Stimulated activated CD4-positive, alpha-beta T cell treated with anti-CD3 and anti-CD28 coated beads, Interleukin-1b, Interleukin-23, amount 100 ng/mL, for 4 hours (primary cell): ENCODE measurements at places on chromosomes 16 and 17.

DNA sequence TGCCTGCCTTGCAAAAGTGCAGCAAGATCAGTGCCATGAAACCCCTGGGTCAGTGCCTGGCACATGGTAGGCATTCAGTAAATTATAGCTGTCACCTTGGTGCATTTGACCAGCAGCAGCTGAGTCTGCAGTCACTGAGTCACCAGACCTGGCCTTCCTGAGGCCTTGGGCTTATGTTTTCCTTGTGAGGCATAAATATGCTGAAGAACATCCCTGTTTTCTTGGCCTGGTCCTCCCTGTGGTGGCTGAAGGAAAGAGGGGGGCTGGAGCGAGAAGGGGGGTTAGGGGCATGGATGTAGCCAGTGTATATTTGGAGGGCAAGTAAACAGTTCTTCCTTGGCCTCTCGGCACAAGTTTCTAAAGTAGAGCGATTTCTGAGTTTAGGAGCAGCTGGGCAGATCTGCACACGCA is 26.5 kb downstream of the EPN2 start:
- no peak for DNase-seq

DNA sequence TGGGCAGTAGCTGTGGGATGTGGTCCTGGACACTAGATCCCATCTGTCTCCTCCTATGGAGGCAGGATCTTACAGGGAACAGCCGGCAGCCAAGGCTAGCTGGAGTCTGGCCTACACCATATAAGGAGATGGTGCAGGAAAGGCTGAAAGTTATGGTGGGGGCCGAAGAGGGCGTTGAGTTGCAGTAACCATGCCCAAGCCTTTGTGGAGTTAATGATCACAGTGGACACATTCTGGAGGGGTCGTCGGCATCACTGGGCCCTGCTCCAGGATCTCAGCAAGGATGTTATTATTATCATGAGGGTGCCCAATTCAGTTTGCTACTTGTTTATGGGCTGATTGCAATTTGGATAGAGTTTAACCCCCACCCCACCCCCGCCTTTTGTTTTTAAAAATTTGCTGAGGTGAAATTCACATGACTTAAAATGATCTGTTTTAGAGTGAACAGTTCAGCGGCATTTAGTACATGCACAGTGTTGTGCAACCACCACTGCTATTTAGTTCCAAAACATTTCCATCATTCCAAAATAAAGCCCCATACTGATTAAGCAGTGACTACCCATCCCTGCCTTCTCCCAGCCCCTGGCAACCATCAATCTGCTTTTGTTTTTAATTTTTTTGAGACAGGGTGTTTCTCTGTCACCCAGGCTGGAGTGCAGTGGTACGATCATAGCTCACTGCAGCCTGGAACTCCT is 184.3 kb upstream of the CACNG3 start:
- DNase-seq = no peak

DNA sequence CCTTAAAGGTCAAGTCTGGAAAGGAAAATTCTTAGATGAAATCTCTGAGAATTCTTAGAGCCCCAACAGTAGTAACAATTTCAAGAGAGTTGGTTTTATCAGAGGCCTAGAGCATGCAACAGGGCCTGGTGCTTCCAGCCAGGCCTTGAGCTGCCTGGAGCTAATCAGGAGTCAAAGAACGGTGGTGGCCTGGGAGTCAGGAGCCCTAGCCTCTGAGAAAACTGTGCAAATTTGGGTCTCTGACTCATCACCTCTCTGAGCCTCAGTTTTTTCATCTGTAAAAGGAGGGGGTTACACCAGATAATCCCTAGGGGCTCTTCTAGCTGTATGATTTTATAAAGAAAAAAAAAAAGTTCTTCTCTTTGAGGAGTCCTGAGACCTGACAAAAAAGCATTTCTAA is 227.3 kb upstream of the RPL38 start:
- DNase-seq = no peak

DNA sequence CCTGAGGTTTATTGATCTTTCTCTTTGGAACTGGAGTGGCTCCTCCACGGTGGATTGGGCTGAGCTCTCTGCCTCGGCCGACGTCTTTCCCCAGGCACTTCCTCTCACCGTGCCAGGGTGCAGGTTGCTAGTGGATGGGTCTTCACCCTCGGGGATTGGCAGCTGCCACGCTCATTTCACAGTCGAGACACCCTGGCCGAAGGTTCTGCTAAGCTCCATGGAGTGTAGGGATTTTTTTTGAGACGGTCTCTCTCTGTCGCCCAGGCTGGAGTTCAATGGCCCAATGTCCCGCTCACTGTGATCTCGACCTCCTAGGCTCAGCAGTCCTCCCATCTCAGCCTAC is 280.8 kb downstream of the SEC14L1 start:
- no peak for DNase-seq

- no peak for DNase-seq
Observed at GRCh38 chr16:54370278-54371040, 83.9 kb upstream of the IRX3 start.

DNA sequence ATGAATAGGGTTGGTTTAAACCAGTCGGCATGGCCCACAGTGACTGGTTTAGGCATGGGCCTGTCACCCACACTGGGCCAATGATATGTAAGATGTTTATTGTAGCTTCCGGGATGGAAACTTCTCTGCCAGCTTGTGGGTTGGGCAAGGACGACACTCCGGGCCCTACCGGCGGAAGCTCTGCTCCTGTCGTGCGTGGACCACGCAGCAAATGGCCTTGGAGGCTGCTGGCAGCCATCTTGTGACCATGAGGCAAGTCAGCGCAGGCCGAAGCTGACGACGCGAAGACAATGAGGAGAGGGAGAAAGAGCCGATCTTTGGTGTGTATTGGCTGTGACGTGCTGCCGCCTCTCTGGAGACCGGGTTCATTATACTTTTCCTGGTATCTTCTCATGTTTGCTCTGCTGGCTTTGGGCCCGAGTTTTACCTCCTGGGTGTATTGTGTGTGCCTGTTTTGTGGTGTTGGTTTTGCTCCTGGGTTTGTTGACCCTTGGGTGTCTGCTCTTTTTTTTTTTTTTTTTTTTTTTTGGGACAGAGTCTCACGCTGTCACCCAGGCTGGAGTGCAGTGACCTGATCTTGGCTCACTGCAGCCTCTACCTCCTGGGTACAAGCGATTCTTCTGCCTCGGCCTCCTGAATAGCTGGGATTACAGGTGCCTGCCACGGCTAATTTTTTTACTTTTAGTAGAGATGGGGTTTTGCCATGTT is 15.4 kb downstream of the SLC25A10 start:
- no peak for DNase-seq

- no peak for DNase-seq
Observed at GRCh38 chr17:47281216-47281615, 27.6 kb downstream of the ITGB3 start.
